Liver (tissue), 10 donors: ENCODE measurements at places on chromosomes 5 and 9. TPM values are rescaled to one million over a fixed set of nuclear protein-coding genes. Genes with fewer than 3 reads are reported as not detected.

NEK6 gene
- 32.5 TPM for polyA plus RNA-seq

TMEM174 gene
- not detected for polyA plus RNA-seq

DNA sequence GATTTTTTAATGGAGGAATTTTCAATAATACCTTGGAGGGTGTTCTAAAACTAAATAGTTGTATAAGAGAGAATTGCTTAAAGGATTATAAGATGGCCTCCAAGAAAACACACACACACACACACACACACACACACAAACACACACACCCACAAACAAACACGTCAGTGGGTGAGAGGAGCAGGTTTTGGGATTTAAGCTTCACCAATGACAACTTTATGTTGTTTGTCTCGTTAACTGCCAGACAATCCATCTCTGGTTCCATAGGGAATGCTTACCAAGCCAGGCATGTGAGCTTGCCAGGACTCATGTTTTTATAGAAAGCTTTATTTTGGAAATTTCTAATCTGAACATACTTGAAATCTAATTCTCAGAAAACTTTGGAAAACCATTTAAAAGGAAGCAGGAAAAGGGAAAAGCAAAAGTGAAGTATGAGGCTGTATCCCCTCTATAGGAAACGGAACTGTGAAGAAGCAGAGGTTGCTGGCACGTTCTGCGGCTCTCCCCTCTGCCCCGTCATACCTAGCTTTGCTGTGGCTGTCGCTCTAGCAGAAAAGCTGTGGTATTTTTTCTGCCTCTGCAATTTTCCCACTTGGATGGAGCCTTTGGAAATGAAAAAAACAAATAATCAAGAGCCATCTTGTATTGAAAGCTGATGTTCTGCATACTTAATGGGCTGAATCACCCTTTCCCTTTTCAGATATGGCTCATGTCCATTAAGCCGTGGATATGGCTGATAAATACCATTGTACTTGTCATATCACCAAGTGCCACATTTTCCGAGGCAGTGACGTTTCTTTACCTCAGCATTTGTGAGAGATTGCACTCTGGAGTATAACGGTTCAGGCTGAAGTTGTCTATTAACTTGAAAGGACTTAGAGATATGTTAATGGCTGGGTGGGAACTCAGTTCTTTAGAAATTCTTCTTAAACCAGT, 112.7 kb downstream of the NTRK2 start:
- H3K4me1 ChIP-seq = no peaks in the 10 kb centered on the region
- H3K27ac ChIP-seq = no peak overlapping the region
- H3K4me3 ChIP-seq = no peak overlapping the region
- no peak for DNase-seq

DNA sequence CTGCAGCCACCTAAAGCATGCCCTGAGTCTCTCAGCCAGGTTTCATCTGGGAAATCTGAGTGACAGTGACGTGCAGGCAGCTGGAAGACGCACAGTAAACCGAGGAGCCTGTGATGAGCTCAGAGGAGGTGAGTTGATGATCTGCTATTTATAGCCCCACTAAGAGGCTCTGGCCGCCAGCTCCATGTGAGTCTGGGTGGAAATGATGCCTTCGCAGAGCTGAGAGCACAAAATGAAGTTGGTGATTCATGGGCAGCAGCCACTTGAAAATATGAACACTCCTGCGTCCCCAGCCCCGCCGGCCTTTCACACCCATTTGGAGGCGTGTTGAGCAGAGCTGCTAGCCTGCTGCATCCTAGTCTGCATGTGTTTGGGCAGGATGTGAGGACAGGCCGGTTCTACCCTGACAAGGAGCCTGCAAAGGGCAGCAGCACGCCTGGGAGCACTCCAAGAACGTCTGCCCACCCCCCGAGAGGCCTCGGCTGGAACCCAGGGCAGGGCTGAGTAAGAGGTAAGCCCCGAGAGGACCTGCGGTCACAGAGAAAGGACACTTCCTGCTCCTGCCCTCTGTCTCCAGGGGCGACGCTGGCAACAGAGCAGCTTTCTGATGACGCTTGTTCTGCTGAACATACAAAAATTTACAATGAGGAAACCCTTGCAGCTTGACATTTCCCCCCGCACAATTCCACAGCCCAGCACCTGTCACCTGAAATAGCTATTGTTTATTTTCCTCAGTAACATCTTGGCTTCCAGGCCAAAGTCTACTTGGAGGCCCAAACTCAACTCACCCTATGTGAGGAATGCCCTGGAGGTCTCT, 25.1 kb upstream of the CDKN2AIPNL start:
- peak overlapping the region; percentile 46 for H3K27ac ChIP-seq
- no peaks in the 10 kb centered on the region for H3K27me3 ChIP-seq
- peaks cover 40% of the 10 kb centered on the region for H3K4me1 ChIP-seq

CCL19 gene
- polyA plus RNA-seq = 2.9 TPM
